ENCODE measurements at places on chromosomes 6 and 20.

DNA sequence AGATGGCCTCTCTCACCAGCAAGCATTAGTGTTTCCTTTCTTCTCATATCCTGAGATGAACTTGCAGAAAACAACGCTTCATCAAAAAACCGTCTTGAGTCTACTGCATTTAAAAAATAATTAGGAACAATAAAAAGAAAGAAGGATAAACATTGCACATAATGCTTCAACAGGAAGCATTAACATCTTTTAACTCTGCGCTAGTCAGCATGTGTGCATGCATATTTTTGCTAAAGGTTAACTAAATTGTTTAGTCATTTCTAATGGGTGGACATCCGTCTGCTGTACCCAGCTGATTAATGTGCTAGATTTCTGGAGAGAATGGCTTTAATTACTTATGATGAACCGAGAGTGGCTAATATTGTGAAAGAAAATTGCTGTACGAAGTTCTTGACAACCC is 349.3 kb downstream of the SOX4 start:
- DNase-seq, result no peak

GRCh38 chr20:18541741-18542140 is 25.5 kb upstream of the SMIM26 start:
- DNase-seq, result no peak

GRCh38 chr20:62779417-62779685 is 16.9 kb upstream of the MRGBP start:
- DNase-seq, result no peak

DNA sequence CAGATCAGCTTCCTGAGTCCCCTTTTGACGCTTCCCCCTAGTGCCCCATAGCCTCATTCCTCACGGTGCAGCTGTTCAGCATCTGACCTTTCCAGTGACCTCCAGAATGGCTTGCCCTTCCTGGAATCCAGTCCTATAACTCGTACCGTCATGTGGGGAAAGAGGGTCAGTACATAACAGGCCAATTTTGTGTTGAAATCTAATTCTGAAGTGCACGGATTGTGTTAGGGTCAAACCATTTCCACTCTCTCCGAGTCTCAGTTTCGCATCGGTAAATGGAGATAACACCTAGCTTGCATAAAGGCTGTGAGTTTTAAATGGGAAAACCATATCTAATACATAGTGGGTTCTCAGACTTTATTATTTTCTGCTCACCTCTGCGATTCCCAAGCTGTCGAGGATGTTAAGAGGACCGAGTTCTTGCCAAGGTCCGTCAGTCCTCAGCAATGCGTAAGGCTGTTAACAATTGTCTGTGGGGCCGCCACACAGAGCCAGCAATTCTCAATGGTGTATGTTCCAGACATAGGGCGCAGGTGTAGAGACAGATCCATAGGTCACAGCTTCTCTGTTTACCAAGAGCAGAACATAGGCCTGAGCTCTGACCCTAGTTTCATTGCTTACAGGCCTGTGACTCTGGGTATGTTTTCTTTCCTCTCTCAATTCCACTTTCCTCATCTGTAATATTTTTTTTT is 45.5 kb upstream of the CCR6 start:
- no peak for DNase-seq

DNA sequence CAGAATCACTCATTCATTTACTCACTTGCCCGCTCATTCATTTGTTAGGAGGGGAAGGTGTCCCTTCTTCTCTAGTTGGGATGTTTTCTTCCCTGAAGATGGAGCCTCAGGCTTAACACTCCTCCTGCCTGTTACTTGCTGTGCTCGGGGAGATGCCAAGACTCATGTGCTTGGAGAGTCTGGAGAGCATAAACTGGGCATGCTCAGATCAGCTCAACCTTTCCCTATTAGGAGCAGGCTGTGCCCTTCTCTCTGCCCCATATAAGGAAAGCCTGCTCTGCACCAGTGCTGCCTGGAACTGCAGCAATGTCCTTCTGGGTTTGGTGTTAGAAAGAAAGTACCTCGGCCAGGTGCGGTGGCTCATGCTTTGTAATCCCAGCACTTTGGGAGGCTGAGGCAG is 18.0 kb upstream of the UBE2V1 start:
- no peak for DNase-seq

GRCh38 chr6:20340068-20340848 is 61.4 kb upstream of the E2F3 start:
- no peak for DNase-seq

- DNase-seq, result no peak
Observed at GRCh38 chr20:24723186-24723585, 225.9 kb upstream of the CST7 start.

Data from activated CD8-positive, alpha-beta memory T cell treated with anti-CD3 and anti-CD28 coated beads, Interleukin-2, amount 50 U/mL, for 4 hours (primary cell).